ENCODE measurements at places on chromosomes 3 and 15.

DNA sequence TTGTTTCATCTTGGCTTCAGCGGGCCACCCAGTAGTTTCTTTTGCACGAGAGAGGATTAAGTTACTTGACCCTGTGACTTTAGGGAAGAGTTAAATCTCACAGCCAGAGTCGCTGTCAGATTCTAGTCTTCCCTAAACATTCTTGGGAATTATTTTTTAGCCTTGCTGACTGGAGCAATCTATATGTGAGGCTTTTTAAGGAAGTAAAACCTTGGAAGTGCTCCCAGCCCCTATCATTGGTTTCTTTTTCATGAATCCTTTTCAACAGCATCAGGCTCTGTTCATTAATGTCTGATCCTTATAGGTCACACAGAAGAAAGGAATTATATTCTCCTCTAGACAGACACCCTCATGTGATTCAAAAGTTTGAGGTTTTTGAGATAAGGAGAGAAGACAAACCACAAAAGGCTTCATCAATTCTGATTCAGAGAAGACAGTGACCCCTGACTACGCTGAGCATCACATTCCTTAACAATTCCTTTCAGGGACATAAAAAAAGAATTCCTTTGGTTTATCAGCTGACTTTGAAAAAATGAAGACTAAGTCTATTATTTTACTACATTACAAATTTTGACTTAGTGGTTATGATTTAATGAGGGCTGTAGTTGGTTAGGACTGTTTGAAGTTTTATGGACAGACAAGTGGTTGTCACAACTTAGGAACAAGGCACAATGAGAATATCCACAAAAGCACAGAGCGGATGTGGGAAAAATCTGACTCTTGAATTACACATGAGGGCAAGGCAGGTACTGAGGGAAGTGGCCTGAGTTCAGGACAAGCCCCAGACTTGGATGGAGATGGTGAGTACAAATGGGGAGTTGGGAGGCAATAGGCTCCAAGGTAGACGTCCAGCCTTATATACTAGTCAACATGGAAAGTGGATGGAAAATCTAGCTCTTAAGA, 171.1 kb upstream of the STT3B start:
- no peak for DNase-seq

DNA sequence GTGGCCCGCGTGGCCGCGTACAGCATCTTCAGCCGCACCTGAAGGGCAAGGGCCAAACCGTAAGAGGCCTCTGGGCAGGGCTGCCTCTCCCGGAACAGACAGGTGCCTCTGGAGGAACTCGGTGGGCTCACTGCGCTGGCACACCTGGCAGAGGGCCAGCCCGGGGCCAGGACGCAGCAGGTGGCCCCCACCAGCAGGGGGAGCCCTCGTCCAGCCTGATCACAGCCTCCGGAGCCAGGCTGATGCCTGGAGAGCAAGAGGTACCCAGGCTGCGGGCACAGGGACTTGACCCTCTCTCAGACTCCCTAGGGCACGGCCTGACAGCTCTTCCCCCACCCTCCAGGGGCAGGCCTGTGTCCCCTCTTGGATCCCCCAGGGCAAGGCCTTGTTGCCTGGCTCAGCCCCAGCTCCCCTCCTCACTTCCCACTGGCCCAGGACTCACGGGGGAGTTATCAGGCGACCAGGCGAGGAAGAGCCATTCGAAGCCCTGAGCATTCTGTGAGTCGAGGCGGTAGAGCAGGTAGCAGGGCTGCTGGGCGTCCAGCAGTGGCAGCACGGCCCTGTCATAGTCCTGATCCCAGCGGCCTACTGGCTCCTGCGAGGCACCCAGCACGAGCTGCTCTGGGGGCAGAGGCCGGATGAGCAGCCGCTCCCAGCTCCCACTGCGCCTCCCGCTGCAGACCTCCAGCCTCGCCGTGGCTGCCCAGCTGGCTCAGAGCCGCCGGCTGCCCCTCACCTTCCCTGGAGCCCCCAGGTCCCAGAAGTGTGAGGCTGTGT, 6.2 kb upstream of the TLR9 start:
- no peak for DNase-seq

- no peak for DNase-seq
These were observed 319 bp downstream of the LNP1 start for GRCh38 chr3:100401674-100402041.

GRCh38 chr3:58540176-58540858, 3.3 kb upstream of the ACOX2 start:
- DNase-seq = no peak

GRCh38 chr3:195082811-195083210, 188.1 kb downstream of the XXYLT1 start:
- no peak for DNase-seq

DNA sequence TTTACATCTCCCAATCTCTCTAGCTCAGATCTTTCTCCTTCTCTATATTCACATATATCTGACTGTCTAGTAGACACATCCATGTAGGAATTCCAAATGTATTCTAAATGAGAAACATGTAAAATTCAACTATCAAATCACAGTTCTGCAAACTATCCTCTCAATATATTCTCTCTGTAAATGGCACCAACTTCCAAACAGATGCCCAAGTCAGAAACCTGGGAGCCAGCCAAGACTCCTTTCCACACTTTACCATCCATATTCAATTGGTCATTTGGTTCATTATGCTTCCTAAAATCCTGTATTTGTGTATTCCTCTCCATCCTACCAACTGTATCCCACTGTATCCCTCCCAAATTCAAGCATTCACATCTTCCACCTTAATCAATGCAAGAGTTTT, 53.0 kb upstream of the INO80 start:
- DNase-seq = no peak

- DNase-seq = no peak
These were observed 420.2 kb downstream of the SI start for GRCh38 chr3:164658125-164658524.

GRCh38 chr3:114494498-114494897, 200.7 kb downstream of the TIGIT start:
- DNase-seq = no peak

DNA sequence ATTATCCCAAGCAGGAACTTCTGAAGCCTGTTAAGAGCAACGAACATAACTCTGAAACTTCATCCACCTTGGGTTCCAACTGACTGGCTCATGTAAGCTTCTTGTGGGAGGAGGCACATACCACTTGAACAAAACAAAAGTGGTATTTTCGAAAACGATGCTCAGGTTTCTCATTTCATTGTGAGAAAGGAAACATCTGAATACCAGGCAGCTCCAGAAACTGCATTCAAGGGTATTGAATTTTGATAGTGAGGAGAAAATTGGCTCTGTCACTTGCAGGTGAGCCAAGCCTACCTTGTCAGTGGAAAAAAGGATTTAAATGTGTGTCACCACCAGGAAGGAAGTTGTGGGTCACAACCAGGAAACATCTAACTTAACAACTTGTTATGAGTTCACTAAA, 218.1 kb upstream of the SATB1 start:
- DNase-seq = no peak

DNA sequence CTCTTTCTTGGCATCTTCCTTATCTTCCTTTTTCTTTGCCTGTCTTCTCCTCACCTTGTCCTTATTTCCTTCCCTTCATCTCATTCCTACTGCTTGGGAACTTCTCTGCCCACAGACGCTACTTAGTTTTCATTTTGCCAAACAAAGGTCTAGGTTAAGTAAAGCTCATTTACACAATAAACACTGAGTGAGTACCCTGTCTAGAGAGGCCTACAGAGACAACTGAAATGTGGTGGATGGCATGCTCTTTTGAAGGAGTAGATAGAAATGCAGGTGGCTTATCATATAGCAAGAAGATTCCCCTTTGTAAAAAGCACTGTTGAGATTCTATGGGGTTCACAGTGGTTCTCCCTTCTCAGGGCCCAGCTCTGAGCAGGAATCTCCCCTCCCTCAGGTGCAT, 319.0 kb downstream of the CNTN3 start:
- no peak for DNase-seq

GRCh38 chr15:41888662-41889253, 5.1 kb downstream of the SPTBN5 start:
- DNase-seq = no peak

DNA sequence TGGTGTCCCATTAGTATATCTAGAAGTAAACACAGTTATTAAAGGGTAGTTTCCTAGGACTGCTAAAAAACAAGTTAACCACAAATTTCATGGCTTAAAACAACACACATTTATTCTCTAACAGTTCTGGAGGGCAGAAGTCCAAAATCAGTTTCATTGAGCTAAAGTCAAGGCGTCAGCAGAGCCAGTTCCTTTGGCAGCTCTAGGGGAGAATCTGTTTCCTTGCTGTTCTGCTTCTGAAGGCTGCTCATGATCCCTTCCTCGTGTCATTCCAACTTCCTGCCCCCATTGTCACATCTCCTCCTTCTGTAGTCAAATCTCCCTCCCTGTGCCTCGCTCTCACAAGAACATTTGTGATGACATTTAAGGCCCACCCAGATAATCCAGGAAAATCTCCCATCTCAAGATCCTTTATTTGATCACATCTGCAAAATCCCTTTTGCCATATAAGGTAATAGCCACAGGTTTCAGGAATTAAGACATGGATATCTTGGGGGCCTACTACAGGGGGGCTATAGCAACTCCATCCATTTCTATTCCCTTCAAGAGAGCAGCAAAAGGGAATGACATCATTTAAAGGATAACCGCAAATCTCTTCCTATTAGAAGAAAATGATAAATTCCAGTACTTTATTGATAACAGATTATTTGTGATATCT, 50.1 kb downstream of the GPR176 start:
- DNase-seq = no peak

GRCh38 chr15:74242441-74243185, 6.5 kb downstream of the CCDC33 start:
- no peak for DNase-seq

DNA sequence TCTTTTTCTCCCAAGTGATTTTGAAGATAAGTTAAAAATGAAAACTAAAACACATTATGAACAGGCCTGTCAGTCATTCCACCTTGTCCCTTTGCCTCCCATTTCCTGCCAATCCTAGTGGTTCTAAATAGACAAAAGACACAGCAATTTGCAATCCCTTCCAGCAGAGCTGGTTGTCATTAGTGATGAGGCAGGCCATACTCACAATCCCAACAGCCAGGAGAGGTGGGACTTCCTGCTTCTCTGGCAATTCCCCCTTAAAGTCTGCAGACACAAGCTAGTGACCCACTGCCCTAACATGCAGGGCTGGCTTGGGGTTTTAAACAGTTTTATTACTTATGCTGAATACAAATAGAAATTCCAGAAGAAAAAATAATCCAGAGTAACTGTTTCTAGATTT, 38.4 kb upstream of the RBP1 start:
- no peak for DNase-seq

DNA sequence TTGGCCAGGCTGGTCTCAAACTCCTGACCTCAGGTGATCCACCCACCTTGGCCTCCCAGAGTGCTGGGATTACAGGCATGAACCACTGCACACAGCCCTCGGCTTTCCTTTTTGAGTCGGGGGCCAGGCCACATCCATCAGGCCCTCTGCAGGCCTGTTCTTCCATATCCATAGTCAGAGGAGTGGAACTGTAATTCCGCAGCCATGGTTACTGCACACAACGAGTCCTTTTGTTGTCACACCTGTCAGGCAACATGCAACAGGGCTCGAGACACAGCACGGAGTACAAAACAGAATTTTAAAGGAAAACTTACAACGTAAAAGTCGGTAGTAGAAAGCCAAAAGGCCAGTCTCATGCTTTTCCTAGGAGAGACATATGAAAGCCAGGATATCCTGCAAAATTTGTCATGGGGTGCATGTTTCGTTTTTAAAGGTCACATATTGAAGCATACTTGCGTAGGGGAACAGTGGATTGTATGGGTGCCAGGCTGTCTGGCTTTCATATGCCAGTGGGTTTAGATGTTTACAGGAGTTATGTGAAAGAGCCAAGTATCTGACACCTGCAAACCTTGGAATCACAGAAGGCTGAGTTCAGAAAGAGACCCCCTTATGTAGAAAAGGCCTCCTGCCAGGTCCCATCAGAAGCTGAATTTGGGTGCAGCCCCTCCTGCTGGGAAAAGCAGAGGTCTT, 63.2 kb upstream of the LPP start:
- no peak for DNase-seq

GRCh38 chr3:46168583-46169345, 39.3 kb downstream of the CCR1 start:
- DNase-seq = no peak

- no peak for DNase-seq
These were observed 821.6 kb downstream of the PDCD6IP start for GRCh38 chr3:34619990-34620389.

- DNase-seq = no peak
These were observed 7.6 kb downstream of the XXYLT1 start for GRCh38 chr3:195263193-195263924.

DNA sequence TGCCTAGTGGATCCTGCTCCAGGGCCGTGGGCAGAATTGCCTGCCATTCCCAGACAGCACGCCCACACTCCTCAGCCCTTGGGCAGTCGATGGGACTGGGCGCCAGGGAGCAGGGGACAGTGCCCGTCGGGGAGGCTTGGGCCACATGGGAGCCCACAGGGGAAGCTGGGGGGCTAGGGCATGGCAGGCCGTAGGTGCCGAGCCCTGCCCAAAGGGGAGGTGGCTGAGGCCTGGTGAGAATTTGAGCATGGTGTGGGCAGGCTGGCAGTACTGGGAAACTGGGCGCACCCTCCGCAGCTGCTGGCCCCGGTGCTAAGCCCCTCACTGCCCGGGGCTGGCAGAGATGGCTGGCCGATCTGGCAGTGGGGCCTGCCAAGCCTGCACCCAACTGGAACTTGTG, 1225.9 kb upstream of the EPHA6 start:
- no peak for DNase-seq

- no peak for DNase-seq
These were observed 450.1 kb upstream of the THBS1 start for GRCh38 chr15:39130556-39131379.

Measured in GOT3 (cell line).